ENCODE measurements at places on chromosomes 6 and 20.

DNA sequence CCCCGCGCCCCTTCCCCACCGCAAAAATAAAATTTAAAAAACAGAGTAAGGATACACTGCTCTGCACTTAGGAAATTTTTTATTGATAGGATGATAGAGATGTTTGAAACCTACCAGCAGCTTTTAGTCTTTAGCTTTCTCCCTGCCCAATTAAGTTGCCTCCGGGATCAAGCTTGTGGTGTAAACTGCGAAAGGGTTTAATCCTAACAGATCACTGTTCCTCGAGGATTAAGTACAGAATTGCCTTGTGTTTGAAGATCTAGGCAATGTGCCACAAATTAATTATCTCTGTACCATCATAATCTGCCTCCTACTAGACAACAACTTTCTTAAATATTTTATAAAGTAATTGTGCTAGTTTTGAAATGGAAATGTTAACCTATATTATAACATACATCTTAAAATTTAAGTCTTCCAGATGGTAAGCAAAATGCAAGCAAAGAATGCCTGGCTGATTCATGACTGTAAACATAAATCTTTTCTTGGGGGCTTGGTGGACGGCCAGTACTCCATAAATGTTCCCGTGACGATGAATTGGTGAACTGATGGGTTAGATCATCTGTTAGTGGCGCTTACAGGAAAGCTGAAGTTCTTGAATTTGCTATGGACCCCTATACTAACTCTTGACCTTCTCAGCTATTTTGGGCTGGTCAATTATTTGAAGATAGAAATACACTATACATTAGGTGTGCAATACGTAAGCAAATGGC is 58.0 kb upstream of the ARHGAP18 start:
- no peak for DNase-seq

- DNase-seq = no peak
These were observed 4.5 kb downstream of the PMEPA1 start for GRCh38 chr20:57705127-57705899.

DNA sequence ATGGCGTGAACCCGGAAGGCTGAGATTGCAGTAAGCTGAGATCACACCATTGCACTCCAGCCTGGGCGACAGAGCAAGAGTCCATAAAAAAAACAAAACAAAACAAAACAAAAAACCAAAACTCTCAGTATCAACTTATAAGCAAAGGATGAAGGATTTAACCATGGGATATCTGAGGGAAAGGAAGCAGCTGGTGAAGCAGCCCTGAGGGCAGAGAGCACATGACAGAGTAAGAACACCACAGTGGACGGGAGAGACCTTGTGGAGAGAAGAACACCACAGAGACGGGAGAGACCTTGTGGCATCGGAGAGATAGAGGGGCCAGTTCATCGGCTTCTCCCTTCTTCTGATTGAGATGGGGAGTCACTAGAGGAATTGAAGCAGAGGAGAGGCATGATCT is 697.2 kb downstream of the HDGFL1 start:
- DNase-seq = no peak

DNA sequence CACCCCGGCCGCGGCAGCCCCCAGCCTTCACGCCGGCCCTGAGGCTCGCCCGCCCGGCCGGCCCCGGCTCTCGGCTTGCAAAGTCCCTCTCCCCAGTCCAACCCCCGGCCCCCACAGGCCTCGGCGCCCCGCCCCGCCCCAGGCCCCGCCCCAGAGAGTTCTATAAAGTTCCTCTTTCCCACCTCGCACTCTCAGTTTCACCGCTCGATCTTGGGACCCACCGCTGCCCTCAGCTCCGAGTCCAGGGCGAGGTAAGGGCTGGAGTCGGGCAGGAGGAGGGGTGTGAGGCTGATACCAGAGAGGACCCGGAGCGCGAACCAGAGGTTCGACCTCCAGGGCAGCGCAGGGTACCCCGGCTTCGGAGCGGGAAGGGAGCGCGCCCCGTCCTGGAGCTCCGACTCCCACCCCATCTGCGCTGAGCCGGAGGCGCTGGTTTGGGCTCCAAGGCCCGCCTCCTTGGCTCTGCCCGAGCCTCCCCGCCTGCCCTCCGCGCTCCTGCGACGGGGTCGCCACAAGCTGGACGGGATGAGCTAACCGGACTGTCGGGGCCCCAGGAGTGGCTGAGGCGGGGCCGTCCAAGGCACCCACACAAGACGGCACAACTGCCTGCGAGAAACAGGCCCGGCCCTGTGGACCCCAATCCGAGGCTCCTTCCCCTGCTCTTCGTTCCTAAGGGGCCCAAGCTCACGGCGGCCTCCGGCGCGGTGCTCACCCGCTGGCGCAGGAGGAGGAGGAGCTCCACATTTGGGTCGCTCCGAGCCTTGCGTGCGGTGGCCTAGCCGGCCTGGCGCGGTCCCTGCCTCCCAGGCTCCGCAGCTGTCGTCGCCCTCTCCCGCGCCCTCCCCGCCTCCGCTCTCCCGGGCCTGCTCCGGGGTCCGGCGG is at the start of gene IRF4:
IRF4 (plus strand) TSS at position 194 of the 882 bp plus-strand sequence. CDS start 1,401 bp downstream, outside the sequence.
- DNase-seq = no peak

- no peak for DNase-seq
These were observed 14.4 kb downstream of the PTPRA start for GRCh38 chr20:2887715-2888114.

GRCh38 chr6:35485402-35485877 is 11.4 kb downstream of the TEAD3 start:
- DNase-seq = no peak

DNA sequence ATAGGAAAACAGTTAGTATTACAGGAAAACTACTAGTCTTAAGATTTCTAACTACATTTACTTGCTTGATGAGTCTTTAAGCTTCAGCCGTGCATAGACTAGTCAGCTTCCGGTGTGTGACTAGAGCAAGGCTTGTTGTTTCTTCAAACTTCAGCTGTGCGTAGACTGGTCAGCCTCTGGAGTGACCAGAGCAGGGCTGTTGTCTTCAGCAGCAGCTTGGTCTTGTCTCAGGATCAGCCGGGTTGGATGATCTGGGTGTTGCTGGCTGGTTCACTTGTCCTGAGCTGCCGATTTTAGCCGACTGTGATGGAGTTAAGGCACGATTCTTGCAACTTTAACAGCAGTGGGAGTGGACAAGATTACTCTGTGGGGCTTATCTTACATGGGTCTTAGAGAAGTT is 44.7 kb downstream of the HLA-C start:
- no peak for DNase-seq

DNA sequence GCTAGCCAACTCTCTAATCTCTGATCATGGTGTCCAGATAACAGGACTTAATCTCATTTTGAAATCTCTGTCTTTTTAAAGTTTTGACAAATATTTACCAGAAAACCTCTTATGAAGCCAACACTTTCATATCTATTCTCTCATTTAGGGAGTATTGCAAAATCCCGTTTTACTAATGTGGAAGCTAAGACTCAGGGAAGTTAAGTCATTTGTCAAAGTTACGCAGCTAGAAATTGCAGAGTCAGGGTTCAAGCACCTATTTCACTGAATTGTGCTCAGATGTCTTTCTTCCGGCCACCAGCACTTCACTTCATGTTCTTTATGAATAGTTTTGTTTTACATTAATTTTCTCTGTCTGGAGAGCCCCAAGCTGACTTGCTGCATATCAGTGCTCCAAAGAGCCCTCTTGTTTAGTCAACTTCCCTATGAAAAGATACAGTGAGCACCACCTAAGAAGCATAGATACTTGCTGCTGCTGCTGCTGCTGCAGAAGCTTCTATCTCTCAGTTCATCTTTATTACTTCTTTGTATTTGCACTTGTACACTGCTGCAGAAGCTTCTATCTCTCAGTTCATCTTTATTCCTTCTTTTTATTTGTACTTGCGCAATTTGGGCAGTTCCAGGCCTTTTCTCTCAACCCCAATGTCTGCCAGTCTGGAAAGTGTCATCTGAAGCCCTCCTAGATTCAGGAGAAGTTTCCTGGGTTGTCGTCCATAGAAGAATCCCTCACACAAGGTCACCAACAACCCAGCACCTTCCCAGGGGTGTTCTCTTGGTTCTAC is 329.7 kb downstream of the MAFB start:
- no peak for DNase-seq

- peak; percentile 53 for DNase-seq
These were observed 29.2 kb downstream of the C6orf58 start for GRCh38 chr6:127606131-127606562.

- no peak for DNase-seq
These were observed 133.9 kb upstream of the MYLIP start for GRCh38 chr6:15994814-15995459.

DNA sequence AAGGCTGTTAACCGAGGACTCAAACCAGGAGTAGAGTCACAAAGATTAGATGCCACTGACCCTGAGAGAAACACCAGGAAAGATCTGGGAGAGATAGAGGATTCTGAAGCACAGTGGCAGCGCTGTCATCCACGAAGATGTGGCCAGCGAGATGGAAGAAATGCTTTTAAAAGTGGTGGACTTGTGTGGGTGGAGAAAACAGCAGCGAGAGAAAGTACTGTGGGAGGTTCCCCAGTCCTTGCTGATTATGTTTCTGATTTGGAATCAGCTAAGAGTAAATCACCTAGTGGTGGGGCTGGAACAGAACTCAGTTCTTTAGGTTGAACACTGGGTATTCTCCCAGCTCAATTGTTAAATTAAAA is 435 bp upstream of the ZNF322 start:
- peak; percentile 5 for DNase-seq

GRCh38 chr20:62031462-62032092 is 34.1 kb downstream of the TAF4 start:
- DNase-seq = no peak

- DNase-seq = peak; percentile 70
These were observed 79.2 kb upstream of the BACH2 start for GRCh38 chr6:90375681-90376439.

DNA sequence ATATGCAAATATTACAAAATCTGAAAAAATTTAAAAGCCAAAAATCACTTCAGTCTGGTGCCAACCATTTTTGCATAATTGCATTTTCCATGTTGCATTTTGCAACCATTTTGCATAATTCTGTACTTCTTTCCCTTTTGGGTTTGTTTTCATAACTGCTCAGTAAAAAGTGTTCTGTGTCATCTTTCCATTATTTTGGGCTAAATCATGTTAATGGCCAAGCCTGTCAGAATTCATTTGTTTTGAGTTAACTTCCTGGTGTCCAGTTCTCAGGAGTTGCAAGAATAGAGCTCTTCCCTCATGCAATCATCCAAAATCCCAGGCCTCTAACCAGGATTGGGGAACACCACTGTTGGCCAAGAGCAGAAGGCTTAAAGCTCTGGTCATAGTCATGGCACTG is 133.6 kb downstream of the MTHFD1L start:
- peak; percentile 93 for DNase-seq

- DNase-seq = no peak
These were observed 33.3 kb downstream of the KPNA5 start for GRCh38 chr6:116714296-116714695.

DNA sequence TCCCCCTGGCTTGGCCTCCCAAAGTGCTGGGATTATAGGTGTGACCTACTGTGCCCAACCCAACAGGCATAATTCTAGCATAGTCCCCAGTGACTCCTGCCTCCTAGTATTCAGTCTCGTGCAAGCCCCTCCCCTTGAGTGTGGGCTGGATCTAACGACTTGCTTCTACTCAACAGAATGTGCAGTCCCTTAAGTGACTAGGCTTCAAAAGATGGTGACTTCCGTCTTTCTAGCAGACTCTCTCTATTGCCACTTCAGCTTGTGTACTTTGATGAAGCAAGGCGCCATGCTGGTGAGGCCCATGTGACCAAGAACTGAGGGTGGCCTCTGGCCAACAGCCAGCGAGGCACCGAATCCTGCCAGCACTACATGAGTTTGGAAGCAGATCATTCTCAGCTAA is 109.6 kb upstream of the TRAF3IP2 start:
- no peak for DNase-seq

GRCh38 chr20:12638633-12639312 is 370.0 kb upstream of the SPTLC3 start:
- no peak for DNase-seq

DNA sequence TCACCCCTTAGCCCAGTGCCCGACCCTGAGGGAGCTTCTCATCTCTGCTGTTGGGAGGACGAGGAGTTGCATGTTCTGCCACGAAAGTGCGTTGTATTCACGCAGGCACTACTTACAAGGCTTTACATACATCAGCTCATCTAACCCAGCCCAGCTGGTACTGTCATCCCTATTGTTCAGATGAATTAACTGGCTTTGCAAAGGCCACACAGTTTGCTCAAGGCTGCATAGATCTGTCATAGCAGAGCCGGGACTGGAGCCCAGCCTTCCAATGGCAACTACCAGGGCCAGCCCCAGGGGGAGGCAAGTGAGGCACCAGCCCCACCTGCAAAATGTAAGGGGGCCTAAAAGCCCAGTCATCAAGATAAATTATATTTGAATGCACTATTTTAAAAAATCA is 257.6 kb downstream of the NFATC2 start:
- no peak for DNase-seq

DNA sequence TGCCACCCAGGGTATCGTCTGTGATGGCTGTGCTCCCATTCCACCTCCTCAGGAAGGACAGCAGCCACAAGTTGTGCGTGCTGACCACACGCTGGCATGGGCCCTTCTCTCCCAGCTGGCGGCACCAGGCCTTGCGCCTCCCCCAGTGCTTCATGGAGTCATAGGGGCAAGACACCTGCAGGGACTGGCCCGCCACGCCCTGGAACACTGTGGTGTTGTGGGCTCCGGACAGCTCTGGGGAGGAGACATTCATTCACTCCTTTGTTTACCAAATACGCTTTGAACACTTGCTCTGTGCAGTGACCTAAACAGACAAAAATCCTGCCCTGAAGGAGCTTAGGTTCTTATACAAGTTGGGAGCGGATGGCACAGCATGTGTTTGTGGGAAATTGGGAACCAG is 1.5 kb downstream of the TREM2 start:
- no peak for DNase-seq

GRCh38 chr20:7155794-7156193 is 388.3 kb downstream of the BMP2 start:
- no peak for DNase-seq

DNA sequence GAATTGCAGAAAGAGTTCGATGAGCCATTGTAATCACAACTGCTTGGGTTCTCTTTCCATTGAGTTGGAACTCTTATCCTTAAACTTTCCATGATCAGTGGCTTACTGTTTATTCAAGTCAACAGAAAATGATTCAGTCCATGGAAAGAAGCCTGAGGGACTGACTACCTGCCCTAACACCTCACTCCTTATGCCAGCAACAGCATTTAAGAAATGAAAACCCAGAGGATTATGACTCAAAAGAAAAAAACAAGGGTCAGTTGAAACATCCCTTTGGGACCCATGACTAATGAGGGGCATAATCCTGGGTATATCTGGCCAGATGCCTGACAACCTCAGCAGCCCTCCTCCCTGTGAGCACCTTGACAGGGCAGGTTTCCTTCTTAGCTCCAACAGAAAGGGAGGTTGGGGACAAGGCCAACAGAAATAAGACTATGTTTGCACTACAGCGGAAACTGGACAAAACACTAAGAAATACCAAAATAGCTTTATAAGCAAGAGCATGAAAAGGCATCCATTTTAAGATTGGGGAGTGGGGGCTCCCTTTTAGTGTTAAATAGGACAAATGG is 106.7 kb downstream of the MAP3K5 start:
- DNase-seq = no peak

DNA sequence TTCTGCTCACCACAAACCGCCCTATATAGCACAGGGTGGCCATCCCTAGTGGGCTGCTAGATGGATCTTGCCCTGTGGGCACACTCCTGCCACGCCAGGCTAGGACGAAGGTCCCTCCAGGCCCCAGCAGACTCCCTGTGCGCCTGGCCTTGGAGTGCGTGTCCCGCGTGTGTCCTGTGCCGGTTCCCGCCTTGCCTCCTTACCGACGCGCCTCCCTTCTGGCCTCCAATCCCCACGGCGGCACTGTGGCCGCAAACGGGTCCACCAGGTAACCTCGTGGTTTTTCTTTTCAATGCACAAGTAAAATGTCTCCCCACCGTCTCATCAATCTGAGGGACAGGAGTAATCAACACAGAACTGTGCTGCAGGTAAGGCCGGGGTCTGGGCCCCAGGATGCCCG is 133.8 kb upstream of the PHACTR3 start:
- no peak for DNase-seq

Measured in fibroblast of gingiva (primary cell).